ENCODE measurements at places on chromosomes 16 and 17.

GRCh38 chr17:79104898-79105600 is 30.4 kb downstream of the ENGASE start:
- DNase-seq: no peak

GRCh38 chr16:9885467-9885866 is 296.8 kb downstream of the GRIN2A start:
- DNase-seq: peak; percentile 28

DNA sequence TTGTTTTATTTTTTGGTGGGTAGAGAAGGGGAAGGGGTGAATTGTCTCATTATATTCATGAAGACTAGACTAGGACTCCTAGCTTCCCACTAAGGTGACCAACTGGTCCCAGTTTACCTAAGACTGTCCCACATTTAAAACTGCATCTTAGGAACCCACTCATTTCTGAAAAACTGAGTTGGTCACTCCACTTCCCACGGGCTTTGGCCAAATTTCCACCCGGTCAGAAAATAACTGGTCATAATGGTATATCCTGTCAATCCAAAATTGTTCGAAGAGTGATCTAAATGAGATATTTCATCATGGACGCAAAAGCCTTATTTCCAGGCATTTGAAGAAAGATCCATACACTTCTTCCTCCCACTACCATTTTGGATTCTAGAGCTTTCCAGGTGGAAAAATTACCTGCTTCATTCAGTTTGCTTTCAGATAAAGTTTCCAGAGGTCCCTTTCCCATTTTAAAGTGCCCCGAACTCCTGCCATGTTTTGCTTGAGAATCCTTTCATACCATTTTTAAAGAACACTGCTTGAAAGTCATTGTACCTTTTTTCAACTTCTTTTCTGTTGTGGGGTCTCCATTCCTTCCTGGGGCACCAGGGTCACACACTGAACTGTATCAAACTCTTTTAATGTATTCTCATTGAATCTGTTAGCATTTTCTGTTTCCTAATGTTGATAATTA is 21.8 kb upstream of the ZFHX3 start:
- no peak for DNase-seq

- DNase-seq: no peak
Measured at GRCh38 chr17:73293031-73293430, 18.8 kb downstream of the CDC42EP4 start.

- DNase-seq: no peak
Measured at GRCh38 chr16:66093191-66093590, 273.3 kb upstream of the CDH5 start.

- no peak for DNase-seq
Measured at GRCh38 chr16:89531821-89532526, 23.8 kb downstream of the SPG7 start.

DNA sequence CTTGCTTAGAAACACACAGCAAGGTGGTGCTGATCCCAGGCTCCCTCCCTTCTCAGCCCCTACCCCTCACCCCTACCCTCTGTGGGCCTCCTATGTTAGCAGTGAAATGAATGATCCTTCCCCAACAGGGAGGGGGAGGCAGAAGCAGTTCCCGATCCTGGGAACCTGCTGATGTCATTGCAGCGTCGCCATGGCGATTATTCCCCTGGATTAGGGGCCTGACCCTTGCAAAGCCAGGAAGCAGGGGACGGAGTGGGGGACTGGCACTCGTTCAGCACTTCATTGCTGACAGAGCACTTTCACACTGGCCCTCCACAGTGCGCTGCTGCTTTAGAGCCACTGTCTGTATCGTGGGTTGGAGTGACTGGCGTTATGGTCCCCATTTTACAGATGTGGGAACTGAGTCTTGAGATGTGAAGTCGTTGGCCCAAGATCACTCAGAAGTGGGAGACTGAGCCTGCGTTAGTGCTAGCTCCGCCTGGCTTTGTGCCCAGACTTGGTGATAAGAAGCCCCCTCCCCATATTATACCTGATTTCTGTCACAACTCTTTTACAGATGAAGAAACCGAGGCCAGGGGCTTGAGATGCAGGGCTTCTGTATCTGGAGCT is 26.6 kb downstream of the LASP1 start:
- no peak for DNase-seq

- DNase-seq: no peak
Measured at GRCh38 chr16:72508191-72508590, 336.2 kb upstream of the PMFBP1 start.
